ENCODE measurements at places on chromosomes 3 and 15. TPM values are rescaled to one million over a fixed set of nuclear protein-coding genes. Genes with fewer than 3 reads are reported as not detected.

- H3K27me3 ChIP-seq = no peaks in the 10 kb centered on the region
- no peak for DNase-seq
- no peak overlapping the region for H3K27ac ChIP-seq
- H3K36me3 ChIP-seq = no peaks in the 10 kb centered on the region
- no peaks in the 10 kb centered on the region for H3K4me1 ChIP-seq
These were observed 208.1 kb upstream of the PPP2R3A start for GRCh38 chr3:135757421-135757820.

DNA sequence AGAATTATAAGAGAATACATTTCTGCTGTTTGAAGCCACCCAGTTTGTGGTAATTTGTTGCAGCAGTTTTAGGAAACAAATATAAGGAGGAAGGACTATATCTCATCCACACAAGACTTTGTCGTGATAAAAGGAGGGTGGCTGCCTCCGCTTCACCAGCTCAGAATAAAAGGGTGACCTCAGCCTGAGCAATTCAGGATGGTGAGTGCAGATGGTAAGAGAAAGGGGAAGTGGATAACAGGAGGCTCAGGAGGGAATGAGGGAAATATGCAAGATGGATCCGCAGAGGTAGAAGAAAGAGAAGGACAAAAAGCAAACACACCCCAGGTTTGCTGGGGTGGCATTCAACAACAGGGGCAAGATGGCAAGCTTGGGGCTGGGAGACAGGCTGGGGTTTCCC is 108.1 kb upstream of the TNFAIP8L3 start:
- H3K27ac ChIP-seq = no peak overlapping the region

- no peak overlapping the region for H3K27ac ChIP-seq
- peaks cover 23% of the 10 kb centered on the region for H3K4me1 ChIP-seq
- H3K4me3 ChIP-seq = no peak overlapping the region
- no peak for DNase-seq
- H3K27me3 ChIP-seq = peaks cover 16% of the 10 kb centered on the region
These were observed 40.2 kb upstream of the TLE3 start for GRCh38 chr15:70137967-70138366.

DNA sequence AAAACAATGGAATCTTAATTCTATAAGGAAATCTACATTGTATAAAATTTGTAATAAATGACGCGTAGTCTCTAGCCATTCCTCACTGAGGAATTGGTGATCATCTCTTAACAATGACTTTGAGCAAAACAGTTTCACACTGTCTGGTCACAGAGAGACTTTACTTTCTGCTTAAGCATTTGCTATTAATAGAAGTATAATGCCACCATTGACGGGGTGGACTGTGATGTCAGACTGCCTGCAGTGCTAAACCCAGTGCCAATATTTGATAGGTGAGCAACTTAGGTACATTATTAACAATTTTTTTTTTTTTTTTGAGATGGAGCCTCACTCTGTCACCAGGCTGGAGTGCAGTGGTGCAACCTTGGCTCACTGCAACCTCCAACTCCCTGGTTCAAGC is 494.9 kb upstream of the ADAMTS9 start:
- DNase-seq = no peak
- H3K4me3 ChIP-seq = no peak overlapping the region
- H3K4me1 ChIP-seq = no peaks in the 10 kb centered on the region

DNA sequence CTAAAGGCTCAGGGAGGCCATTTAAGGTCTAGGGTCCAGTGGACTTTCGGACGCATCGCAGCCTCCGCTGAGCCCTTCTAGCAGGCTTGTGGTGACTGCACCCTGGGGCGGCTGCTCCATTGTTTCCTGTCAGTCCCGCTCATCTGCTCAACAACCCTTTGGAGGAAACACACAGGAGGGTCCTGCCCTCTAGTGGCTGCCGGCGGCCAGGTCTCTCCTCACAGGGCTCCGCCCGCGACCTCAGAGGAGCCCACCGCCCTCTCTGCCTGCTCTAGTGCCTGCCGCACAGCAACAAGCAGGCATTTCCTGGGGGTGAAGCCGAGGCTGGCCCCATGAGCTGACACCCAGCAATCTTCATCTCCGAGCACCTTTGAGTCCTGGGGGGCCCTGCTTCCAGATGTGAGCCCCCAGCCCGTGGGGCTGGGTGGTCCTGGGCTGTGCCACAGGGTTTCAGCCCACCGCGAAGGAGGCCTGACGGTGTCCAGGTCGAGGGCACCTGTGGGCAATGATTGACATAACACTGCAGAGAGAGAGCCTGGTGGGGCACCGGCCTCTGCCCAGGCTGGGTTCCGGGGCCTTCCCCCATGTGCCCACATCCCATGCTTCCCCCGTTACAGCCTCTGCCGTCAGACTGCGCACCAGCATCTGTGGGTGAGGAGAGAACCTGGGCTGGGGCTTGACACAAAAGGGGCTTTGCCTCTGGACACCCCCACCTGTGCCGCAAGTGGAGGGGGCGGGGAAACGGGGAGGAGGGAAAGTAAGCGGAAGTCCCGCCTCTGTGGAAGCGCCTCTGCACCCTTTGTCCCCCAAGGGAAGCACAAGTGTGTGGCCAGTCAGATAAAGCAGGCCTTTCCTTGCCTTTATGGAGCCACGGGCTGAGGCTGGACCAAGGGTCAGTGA is 27.0 kb upstream of the SFMBT1 start:
- peak overlapping the region; percentile 70 for H3K4me3 ChIP-seq
- H3K27ac ChIP-seq = peak overlapping the region; percentile 71
- H3K36me3 ChIP-seq = no peaks in the 10 kb centered on the region
- H3K4me1 ChIP-seq = peaks cover 27% of the 10 kb centered on the region
- H3K27me3 ChIP-seq = peaks cover 1% of the 10 kb centered on the region
- DNase-seq = peak; percentile 81

GRCh38 chr15:83435782-83436181 is 11.4 kb upstream of the SH3GL3 start:
- 0 out of 3 replicates have a peak, but pooled peaks cover 12% of the 10 kb centered on the region for H3K27me3 ChIP-seq
- H3K4me3 ChIP-seq = no peak overlapping the region
- no peaks in the 10 kb centered on the region for H3K36me3 ChIP-seq
- no peaks in the 10 kb centered on the region for H3K4me1 ChIP-seq
- DNase-seq = no peak

DNA sequence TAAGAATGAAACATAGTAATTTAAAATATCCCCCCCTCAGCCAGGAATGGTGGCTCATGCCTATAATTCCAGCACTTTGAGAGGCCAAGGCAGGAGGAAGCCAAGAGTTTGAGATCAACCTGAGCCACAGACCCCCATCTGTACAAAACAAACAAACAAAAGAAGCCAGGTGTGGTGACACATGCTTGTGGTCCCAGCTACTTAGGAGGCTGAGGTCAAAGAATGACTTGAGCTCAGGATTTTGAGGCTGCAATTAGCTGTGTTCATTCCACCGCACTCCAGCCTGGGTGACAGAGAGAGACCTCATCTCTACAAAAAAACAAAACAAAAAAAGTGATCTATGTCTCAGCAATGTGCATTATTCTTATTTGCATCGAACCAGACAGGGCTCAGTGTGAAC is 800.8 kb downstream of the MCTP2 start:
- H3K4me1 ChIP-seq = no peaks in the 10 kb centered on the region
- H3K27me3 ChIP-seq = no peaks in the 10 kb centered on the region
- H3K27ac ChIP-seq = no peak overlapping the region
- no peak overlapping the region for H3K4me3 ChIP-seq
- DNase-seq = no peak

DNA sequence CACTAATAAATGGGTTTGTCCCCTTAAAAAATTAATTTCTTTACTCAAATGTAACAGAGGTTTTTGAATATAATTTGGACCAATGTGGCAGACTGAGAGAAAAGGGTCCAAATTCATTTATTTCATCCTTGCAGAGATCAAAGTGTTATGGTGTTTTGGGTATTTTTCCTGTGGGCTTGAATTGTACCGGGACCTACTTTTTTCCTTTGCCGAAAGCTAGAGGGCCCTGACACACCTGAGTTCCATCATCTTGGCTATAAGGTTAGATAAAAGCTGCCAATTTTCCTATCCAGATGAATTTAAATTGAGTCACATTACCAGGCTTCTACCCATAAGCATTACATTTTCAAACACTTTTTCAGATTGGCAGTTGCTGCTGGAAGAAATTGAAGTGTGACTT is 908 bp downstream of the CCNB2 start:
- H3K4me3 ChIP-seq = peak overlapping the region; percentile 96
- peaks cover 29% of the 10 kb centered on the region for H3K4me1 ChIP-seq
- peak overlapping the region; percentile 86 for H3K27ac ChIP-seq
- DNase-seq = no peak

DNA sequence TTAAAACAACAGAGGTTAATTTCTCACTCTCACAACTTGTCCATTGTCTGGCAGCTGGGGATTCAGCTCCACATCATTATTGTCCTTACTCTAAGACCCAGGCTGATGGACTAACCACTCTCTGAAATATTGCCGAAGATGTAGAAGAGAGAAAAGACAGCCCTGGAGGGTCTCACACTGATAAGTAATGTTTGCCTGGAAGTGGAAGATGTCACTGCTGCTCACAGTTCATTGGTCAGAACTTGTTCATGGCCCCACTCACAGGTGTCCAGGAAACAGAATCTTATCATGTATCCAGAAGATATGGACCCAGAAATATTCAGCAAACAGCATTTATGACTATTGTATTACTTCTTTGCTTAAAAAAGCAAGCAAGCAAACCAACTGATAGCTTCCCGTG is 62.2 kb upstream of the LPP start:
- no peaks in the 10 kb centered on the region for H3K36me3 ChIP-seq
- H3K4me3 ChIP-seq = no peak overlapping the region
- H3K27me3 ChIP-seq = no peaks in the 10 kb centered on the region
- H3K27ac ChIP-seq = no peak overlapping the region
- DNase-seq = no peak
- H3K4me1 ChIP-seq = peaks cover 37% of the 10 kb centered on the region

GRCh38 chr15:25236861-25237155 is 202.0 kb downstream of the UBE3A start:
- H3K36me3 ChIP-seq = no peaks in the 10 kb centered on the region
- DNase-seq = no peak
- no peak overlapping the region for H3K4me3 ChIP-seq
- H3K4me1 ChIP-seq = no peaks in the 10 kb centered on the region

DNA sequence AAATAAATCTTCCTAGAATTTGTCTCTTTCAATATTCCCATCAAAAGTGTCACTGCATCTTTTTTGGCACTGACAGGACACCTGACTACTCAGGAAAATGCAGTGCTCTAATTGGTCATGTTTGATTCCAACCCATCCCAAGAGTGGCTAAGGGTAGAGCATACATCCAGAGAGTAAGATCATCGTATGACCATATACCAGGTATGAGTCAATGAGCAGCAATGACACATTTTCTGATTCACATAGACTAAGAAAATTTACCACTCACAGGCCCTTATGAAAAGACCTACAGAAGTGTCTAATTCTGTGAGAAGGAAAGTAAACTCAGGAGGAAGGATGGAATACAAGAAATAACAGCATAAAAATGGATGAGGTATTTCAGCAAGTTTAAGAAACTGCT is 434.2 kb downstream of the ZIC1 start:
- DNase-seq = no peak
- H3K4me1 ChIP-seq = no peaks in the 10 kb centered on the region
- H3K27ac ChIP-seq = no peak overlapping the region
- H3K27me3 ChIP-seq = peaks cover 1% of the 10 kb centered on the region

DNA sequence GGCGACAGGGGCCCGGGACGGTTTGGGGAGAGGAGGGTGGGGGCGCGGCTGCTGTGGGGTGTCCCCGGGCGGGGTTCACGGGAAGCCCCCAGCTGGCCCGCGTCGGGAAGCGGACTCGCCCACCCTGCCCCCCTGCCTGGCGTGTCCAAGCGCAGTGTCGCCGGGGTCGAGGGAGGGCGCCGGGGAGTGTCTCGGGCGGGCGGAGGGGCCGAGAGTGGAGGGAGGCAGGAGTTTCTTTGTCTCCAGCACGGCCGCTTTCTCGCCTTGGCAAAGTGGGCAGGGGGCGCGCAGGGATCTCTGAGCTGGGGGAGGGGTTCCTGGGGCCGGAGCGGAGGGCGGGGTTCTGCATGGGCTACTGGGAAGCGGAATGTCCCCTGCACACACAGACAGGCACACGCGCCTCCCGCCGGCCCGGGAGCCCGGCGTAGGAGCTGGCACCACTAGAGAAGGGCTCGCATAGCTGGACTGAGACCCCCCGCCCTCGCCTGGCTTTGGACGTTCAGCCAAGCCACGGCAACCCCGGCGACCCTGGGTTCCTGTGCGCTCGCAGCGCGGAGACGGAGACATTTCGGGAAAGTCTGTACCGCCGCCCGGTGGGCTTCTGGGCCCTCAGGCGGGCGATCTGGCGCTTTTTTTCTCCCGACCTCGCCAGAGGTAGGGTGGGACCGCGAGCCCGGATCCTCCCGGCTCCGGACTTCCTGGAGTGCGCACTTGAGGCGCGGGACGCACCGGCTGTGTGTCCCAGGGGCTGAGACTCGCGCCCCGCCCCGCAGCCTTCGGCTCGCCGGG is 822 bp downstream of the ST8SIA2 start:
- no peaks in the 10 kb centered on the region for H3K36me3 ChIP-seq
- H3K27me3 ChIP-seq = peaks cover 49% of the 10 kb centered on the region
- no peak overlapping the region for H3K4me3 ChIP-seq
- H3K4me1 ChIP-seq = no peaks in the 10 kb centered on the region

- H3K4me1 ChIP-seq = peaks cover 40% of the 10 kb centered on the region
- no peaks in the 10 kb centered on the region for H3K27me3 ChIP-seq
- peak; percentile 27 for DNase-seq
- H3K36me3 ChIP-seq = no peaks in the 10 kb centered on the region
- peak overlapping the region; percentile 88 for H3K4me3 ChIP-seq
These were observed 539 bp upstream of the TLNRD1 start for GRCh38 chr15:81000144-81000623.

GRCh38 chr15:64008177-64008576 is 38.1 kb downstream of the DAPK2 start:
- H3K27me3 ChIP-seq = peaks cover 2% of the 10 kb centered on the region
- no peak overlapping the region for H3K27ac ChIP-seq
- H3K36me3 ChIP-seq = no peaks in the 10 kb centered on the region

GRCh38 chr3:42841332-42841731 is 32.1 kb downstream of the ACKR2 start:
- no peaks in the 10 kb centered on the region for H3K27me3 ChIP-seq
- no peaks in the 10 kb centered on the region for H3K36me3 ChIP-seq
- H3K4me1 ChIP-seq = peaks cover 58% of the 10 kb centered on the region
- H3K27ac ChIP-seq = no peak overlapping the region
- no peak for DNase-seq

DNA sequence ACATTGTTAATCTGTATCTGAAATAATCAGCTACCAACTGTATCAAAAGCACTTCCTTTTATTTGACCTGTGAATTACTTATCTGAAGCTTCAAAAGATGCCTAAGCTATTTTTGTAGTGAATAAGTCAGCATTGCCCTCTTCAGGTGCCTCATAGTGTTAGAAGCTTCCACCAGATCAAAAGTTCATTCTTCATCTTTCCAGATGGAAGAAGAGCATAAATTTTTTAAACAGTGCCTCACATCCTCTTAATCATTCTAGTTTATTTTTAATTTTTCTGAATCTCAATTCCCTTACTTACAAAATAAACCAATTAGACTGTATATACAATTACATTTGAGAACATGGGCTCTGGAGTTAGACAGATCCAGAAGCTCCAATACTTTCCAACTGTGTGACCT is 65.0 kb downstream of the MYO5A start:
- no peak overlapping the region for H3K4me3 ChIP-seq
- H3K36me3 ChIP-seq = no peaks in the 10 kb centered on the region
- no peaks in the 10 kb centered on the region for H3K4me1 ChIP-seq
- no peaks in the 10 kb centered on the region for H3K27me3 ChIP-seq
- no peak for DNase-seq

The CLDN16 gene
- 0.24 TPM for total RNA-seq

The STAC gene
- total RNA-seq = not detected

The CAMK2N2 gene
- total RNA-seq = 0.27 TPM
